ENCODE measurements at places on chromosomes 2 and 18.

- no peak for DNase-seq
Measured at GRCh38 chr18:74139411-74139810, 8.2 kb downstream of the FBXO15 start.

- DNase-seq, result no peak
Measured at GRCh38 chr2:215698566-215698965, 262.7 kb upstream of the FN1 start.

DNA sequence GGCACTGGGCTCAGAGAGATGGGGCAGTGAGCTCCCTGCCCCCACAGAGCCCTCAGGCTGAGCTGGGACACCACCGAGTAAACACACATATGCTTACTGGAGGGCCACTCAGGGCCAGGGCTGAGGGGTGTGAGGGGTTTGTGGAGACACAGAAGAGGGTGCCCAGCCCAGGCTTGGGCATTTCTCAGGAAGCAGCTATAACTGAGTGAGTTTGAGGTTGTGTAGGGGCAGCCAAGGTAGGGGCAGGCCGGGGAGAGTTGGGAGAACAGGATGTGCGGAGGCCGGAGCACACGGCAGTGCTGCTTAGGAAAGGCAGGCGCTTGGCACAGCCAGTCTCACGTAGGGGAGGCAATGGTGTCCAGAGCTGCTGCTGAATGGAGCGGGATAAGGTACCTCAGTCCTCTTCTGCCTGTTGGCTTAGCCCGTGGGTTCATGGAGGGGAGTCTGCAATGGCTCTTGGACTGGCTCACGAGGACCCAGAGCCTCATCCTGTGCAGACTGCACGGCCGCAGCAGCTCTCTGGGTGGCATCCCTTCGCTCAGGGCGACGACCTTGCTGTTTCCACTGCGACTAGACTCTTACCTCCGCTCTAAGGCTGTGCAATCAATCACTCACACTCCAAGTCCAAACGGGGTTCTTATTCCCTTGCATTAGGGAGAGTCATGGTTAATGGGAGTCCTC is 466.1 kb upstream of the HS6ST1 start:
- DNase-seq, result no peak

DNA sequence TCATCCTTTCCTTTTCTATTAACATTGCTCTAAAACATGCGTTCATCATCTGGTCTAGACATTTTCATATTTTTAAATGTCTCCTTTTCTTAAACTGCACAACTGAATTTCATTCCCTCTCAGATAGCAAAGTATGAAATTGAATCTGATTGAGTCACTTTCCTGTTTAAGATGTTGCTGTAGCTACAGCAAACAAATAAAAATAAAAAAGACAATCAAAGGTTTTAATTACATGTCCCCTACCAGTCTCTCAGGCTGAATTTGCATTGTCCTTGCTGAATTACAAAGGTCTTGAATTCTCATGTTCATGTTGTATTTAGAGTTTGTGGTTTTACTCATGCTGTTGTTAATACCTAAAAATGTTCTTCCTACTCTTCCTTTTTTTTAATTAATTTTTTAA is 537.9 kb upstream of the LRATD1 start:
- DNase-seq, result no peak

GRCh38 chr2:222563936-222564335 is 92.0 kb downstream of the FARSB start:
- no peak for DNase-seq

DNA sequence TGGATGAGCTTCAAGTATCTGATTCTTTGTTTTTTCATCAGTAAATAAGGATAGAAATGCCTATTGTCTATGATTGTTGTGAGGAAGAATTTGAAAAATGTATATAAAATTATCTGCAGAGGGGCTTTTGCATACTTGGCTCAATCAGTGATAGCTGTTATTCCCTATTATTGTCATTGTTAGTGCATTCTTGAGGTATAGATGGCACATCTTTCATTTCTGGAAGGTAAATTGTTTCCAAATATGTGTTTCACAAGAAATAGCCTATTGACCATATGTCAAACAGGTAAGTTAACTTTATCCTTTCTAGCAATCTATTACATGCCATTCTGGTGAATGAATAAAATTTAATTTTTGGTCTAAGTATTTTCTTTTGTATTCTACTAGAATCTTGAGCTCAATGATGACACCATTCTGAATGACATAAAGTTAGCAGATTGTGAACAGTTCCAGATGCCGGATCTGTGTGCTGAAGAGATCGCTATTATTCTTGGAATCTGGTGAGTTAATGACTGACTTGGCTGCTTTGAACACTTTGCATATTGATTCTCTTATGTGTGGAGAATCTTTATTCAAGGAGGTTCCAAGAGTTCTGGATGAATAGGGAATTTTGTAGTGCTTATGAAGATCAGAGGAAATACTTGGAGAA is 44.2 kb downstream of the TTC27 start:
- DNase-seq, result no peak

DNA sequence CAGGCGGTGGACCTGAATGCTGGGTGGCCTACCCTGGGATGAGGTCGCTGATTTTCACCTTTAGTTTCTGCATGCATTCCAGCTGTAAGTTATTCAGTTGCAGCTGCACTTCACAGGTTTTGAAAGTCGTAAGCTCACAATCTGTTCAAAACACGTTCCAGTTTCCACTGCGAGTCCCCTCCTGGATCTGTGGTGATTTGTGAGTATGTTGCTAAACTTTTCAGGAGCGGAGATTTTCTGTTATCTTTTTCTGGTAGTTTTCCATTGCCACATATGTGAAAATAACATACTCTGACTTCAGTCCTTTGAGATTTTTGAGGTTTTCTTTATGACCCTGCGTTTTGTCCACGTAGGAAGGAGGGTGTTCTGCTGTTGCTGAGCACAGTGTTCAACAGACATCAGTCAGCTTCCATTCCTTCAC is 102.1 kb downstream of the SNTG2 start:
- DNase-seq, result no peak

DNA sequence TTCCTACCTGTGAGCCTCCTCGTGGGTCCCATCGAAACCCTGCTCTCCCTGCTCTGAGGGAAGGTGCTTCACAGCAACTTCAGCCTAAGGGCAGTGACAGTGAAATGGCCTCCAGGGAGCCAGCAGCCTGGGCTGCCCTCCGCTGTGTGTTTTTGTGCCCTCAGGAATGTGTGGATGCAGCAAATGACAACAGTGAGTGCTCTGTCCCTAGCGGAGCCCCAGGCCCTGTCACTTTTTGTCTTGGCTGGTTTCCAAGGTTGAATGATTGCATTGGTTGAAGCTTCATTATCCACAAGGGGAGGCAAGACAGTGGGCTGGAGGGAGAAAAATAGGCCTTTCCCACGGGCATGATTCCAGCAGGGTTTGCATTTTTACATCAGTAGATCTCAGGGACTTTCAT is 42.9 kb downstream of the STON1 start:
- no peak for DNase-seq
